ENCODE measurements at places on chromosomes 12 and 14.
A peak's percentile ranks its signal among the peaks of the same experiment; 100 is the strongest.

GRCh38 chr12:9669534-9669933 is at the start of gene CLEC2D:
TSS of gene CLEC2D (plus strand) at chr12:9669713. CDS start at chr12:9669735, 22 bp downstream.
- peak; percentile 81 for DNase-seq

DNA sequence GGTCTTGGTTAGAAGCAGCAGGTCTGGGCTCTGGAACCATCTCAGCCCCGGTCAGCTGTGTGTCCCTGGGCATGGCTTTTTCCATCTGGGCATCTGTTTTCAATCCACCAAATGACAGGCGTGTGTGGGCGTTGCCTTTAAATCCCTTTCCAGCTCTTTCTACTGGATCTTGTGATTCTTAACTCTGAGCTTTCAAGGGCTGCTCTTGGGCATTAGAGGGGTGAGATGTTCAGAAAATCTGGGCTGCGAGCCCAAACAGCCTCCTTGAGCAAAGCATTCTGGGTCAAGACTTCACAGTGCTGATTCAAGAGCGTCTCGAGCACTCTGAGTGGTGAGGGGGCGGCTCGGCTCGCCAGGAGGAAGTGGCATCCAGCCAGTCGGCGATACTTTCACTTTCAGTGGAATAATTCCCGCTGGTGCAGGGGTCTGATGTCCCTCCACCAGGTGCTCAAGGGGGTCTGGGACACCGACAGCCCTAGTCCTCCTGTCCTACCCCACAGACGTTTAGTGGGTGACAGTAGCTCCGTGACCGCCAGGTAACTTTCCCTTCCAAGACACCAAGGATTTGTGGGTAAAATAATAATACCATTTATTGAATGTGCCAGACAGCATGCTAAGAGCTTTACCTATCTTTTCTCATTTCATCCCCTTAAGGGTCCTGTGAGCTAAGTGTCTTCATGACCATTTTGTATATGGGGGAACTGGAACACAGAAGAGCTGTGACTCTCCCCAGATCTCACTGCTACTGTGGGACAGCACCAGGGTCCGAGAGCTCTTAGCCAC is 114.0 kb downstream of the PLXNC1 start:
- DNase-seq = peak; percentile 88

DNA sequence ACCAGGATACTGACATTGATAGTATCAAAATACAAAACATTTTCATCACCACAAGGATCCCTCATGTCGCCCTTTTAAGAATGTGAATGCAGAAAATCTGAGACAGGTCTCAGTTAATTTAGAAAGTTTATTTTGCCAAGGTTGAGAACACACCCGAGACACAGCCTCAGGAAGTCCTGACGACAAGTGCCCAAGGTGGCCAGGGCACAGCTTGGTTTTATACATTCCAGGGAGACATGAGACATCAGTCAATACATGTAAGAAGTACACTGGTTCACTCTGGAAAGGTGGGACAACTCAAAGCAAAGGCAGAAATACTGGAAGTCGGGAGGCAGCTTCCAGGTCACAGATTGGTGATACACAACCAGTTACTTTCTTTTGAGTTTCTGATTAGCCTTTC is 235.2 kb upstream of the KRR1 start:
- no peak for DNase-seq

GRCh38 chr12:48350249-48351021 is at the start of gene ZNF641:
TSS of gene ZNF641 (minus strand) at chr12:48350919. CDS start at chr12:48348090, 2,829 bp downstream.
- DNase-seq = peak; percentile 86

GRCh38 chr14:97445367-97445766 is 648.2 kb downstream of the VRK1 start:
- no peak for DNase-seq

- DNase-seq = no peak
Observed at GRCh38 chr12:84085046-84085445, 827.6 kb downstream of the SLC6A15 start.

GRCh38 chr12:49223590-49224369 is 34.9 kb upstream of the TUBA1A start:
- no peak for DNase-seq

GRCh38 chr12:11810206-11810545 is 160.7 kb downstream of the ETV6 start:
- no peak for DNase-seq

- no peak for DNase-seq
Observed at GRCh38 chr12:115474539-115475353, 790.8 kb upstream of the TBX3 start.

GRCh38 chr14:92546347-92547053 is 32.9 kb downstream of the RIN3 start:
- no peak for DNase-seq

- DNase-seq = no peak
Observed at GRCh38 chr12:51362747-51363342, 16.4 kb upstream of the CELA1 start.
